ENCODE measurements at places on chromosomes 2 and 18. TPM values are rescaled to one million over a fixed set of nuclear protein-coding genes. Genes with fewer than 3 reads are reported as not detected.
A peak's percentile ranks its signal among the peaks of the same experiment; 100 is the strongest.

DNA sequence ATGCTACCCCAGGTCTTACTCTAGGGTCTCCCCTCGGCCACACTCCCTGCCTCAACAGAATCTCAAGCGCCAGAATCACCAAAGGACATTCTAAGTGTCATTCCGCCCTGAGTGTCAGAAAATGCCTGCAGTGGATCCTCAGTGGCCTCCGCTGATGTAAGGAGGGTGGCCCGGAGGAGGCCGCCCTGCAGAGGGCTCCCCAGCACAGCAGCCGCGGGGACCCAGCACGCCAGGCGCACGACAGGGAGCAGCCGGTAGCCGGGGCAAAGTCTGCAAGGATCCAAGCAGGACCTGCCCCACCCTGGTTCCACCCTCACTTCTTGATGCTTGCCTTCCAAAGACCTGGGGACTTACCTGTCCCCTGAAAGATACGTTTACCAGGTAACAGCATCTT, 54.2 kb upstream of the ID2 start:
- DNase-seq, result no peak

Gene CNDP1
- total RNA-seq, result not detected

GRCh38 chr18:10752382-10752781, 226.6 kb downstream of the NAPG start:
- DNase-seq, result no peak

- no peak for DNase-seq
Measured at GRCh38 chr18:79388043-79388442, 7.7 kb upstream of the NFATC1 start.

DNA sequence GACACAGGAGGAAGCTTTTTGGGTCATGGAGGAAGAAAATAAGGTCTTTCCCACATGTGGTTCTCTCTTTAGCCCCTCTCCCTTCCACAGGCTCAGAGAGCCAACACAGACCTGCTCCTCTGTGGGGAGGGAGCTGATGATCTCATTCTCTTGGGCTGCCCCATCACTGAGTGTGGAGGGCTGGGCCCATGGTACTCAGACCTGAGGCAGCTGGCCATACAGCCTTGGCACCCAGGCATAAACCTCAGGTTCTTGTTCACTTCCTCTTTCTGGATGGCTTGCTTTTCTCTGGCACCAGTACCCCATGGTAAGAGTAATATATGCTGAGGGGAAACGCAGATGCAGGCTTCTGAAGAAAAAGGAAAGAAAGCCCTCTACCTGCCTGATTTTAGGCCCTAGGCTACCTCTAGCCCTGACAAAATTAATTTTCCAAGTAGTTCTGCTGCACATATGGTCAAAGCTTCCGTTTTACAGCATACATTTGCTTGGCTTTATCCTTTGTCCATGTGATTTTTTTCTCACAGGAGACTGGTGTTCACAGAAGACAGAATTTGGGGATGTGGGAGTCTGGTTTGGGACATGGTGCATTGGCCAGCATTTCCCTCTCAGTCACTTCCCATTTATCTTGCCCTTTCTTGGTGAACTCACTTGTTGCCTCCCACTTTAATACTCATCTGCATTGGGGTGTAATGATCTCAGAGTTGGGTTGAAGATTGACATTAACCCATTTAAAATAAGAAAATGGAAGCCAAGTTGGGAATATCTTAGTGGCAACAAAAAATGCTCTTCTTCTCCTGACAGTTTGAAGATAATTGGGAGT, 11.1 kb downstream of the DHRS9 start:
- DNase-seq, result peak; percentile 64

Gene RAB10
- 71.0 TPM for total RNA-seq

Gene SFT2D3
- total RNA-seq, result 5.6 TPM

GRCh38 chr2:60544954-60545560, 8.4 kb downstream of the BCL11A start:
- no peak for DNase-seq

GRCh38 chr18:13619505-13620205, 106.7 kb downstream of the FAM210A start:
- DNase-seq, result no peak

Measured in M059J (cell line).